ENCODE measurements at places on chromosomes 2 and 18.

- DNase-seq: no peak
Measured at GRCh38 chr2:10918661-10919409, 7.1 kb downstream of the KCNF1 start.

- DNase-seq: no peak
Measured at GRCh38 chr18:79258447-79258846, 137.3 kb upstream of the NFATC1 start.

- no peak for DNase-seq
Measured at GRCh38 chr18:60266558-60266957, 106.0 kb downstream of the MC4R start.

GRCh38 chr2:224630659-224631550 is 45.7 kb upstream of the CUL3 start:
- DNase-seq: no peak

GRCh38 chr2:223232896-223233295 is 180.9 kb downstream of the KCNE4 start:
- DNase-seq: no peak

- no peak for DNase-seq
Measured at GRCh38 chr2:150640039-150640438, 152.6 kb upstream of the RND3 start.

DNA sequence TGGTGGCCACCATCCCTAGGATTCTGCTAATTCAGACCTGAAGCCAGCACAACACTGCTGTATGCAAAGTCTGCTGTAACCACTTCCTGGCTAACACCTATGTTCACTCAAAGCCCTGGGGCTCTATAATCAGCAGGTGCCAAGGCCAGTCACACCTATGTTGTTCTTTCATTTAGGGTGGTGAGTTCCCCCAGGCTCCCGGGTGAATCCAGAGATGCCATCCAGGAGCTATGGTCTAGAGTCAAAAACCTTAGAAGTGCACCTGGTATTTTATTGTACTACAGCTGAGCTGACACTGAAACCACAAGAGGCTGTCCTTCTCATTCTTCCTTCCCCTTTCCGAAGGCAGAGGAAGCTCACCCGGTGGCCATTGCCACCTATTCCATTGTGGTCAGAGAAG is 46.2 kb upstream of the CCDC141 start:
- DNase-seq: no peak

DNA sequence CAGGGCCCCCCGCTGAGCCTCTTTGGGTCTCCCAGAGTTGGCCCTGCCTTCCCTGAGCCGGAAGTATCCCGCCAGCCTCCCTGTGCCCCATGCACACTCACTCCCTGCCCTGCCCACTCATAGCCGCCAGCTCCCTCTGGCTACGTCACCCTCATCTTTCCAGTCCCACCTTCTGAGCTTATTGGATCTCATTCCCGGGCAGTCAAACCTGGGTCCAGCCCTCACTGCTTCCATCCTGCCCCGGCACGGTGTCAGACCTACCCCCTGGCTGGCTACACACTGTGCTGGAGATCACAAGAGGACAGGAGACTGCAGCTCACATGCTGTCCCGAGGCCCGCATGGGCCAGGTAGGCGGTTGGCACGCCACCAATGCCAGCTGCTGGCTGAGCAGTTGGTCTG is 147.2 kb downstream of the ASB1 start:
- no peak for DNase-seq

DNA sequence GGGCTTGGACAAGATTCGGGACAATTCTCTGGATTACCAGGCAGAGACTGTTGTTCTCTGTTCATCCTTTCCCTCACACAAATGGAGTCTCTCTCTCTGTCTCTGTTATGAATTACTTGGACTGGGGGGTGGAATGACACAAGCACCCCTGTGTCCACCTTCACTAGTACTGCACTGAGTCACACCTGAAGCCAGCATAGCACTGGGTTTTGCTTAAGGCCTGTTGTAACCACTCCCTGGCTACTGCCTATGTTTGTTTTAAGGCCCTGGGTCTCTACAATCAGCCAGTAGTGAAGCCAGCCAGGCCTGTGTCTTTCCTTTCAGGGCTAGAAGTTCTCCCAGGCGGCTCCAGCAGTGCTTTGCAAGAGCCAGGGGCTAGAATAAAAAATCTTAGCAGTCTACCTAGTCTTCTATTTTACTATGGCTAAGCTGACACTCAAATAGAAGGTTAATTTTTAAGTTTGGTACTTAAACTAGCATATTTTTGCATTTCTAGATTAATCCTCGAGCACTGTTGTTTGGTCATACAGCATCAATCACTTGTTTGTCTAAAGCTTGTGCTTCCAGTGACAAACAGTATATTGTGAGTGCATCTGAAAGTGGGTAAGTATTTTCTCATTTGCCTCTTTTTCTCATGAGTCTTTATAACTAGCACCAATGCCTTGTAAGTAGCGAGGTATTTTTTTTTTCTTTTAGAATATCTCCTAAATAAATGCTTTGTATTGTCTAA is 27.8 kb downstream of the WDR7 start:
- DNase-seq: no peak

DNA sequence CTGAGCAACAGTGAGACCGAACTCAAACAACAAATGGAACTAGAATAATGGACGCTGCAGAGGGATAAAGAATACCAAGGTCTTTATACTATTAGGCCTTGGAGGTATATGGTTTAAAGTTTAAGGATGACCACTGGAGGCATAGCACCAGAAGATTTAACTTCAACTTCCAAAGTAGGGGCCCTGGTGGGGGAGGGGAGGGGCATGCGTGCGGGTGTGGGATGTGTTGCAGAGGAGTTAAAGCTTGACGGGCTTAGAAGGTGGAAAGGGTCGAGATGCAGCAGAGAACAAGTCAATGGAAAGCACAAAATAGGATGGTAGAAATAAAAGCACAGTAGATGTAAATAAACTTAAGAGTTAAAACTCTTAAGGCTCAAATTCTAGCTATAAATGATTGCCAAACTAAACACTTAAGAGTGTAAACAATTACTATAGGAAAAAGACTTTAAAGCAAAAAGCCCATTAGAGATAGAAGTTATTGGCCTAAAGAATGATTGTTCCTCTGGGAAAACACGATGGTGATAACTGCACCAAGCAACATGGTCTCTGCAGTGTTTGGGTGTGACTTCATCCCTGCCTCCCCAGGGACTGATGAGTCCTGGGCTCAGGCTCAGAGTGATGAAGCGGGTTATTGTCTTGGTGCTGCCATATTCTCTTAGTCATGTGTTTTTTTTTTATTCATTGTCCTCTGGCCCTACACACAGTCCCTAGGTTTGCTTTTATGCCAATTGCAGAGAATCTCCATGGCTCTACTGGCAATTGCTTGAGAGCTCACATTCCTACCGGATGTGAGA is 13.0 kb downstream of the RRM2 start:
- DNase-seq: no peak

GRCh38 chr2:186129767-186130581 is 356.1 kb upstream of the ZC3H15 start:
- no peak for DNase-seq

DNA sequence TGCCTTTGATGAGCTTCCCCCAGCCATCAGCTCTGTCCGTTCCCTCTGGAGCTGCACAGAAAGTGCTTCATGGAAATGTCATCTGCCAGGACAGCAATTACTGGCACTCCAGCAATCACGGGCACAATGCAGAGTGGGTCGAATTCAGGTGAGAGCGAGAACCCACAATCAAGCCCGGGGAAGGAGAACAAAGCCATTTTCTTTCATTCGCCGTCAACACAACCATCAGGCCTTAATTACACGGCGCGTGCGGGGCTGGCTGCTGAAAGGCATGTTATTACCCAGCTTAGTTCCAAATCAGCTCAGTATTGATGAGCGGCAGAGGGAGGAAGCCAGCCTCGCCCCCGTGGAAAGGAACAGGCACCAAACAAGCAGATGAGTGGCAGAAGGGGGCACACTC is 143.9 kb downstream of the MYT1L start:
- DNase-seq: no peak

DNA sequence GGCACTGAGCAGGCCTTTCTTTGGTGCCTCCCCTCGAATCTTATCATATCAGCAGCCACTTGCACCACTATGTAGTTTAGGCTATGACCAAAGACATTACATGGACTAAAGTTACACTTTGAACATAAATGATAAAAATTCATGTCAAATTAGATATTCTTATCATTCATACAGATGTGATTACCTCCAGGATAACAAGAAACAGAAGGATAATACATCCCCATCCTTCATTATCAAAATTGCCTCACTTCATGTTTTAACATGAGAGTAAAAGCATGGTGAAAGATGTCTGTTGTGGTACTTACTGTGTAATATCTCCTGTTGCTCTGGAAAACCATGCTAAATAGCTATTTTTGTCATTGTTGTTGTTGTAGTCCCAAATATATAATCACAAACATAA is 230.8 kb upstream of the RND3 start:
- DNase-seq: no peak

DNA sequence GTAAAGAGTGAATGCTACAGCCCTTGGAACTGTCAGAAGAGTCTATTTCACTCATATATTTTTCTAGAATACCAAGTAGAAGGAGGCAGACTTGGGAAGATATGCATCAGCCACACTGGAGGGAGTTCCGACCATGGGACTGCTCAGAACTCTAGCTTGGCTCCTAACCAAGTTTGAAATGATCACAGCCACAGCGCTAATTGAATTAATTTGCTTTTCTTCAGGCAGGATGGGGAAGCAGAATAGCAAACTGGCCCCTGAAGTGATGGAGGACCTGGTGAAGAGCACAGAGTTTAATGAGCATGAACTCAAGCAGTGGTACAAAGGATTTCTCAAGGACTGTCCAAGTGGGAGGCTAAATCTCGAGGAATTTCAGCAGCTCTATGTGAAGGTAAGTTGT is 51.4 kb downstream of the VSNL1 start:
- DNase-seq: no peak

- DNase-seq: no peak
Measured at GRCh38 chr2:230602562-230603230, 109.9 kb upstream of the CAB39 start.

- no peak for DNase-seq
Measured at GRCh38 chr2:162747021-162747420, 91.5 kb downstream of the KCNH7 start.

DNA sequence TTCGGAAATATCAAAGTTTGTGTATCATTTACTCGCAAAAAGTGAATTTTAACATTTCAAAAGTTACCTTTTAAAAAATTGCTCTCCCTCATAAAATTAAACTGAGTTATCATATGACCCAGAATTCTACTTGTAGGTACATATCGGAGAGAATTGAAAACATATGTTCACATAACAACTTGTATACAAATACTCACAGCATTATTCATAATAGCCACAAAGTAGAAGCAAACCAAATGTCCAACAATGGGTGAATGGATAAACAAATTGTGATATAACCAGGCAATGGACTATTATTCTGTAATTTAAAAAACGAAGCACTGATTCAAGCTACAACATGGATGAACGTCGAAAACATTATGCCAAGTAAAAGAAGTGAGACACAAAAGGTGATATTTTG is 412.0 kb upstream of the TCF4 start:
- DNase-seq: no peak

DNA sequence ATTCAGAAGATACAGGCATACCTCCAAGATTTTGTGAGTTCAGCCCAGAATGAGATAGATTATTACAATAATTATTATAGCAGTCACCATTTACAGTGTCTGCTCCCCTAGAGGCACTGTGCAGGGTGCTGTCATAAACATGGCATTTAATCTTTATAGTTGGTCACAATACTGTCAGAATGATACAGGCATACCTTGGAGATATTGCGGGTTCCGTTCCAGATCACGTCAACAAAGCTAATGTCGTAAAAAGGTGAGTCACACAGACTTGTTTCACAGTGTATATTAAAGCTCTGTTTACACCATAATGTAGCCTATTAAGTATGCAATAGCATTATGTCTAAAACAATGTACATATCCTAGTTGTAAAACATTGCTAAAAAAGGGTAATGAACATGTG is 45.6 kb downstream of the ZRANB3 start:
- DNase-seq: no peak

DNA sequence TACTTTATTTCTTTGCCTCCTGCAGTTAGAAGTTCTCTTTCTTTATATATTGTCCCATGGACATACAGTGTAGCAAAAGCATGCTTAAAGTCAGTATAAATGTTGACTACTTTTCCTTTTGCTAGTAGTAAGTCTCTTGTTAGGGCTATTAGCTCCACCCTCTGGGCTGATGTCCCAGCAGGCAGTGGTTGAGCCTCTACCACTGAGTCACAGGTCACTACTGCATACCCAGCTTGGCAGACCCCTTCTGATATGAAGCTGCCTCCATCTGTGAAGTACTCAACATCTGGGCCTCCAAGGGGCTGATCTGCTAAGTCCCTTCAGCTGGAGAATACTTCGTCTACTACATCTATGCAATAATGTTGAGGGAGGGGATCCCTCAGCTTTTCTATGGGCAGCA is 61.0 kb upstream of the SLC35G4 start:
- no peak for DNase-seq

DNA sequence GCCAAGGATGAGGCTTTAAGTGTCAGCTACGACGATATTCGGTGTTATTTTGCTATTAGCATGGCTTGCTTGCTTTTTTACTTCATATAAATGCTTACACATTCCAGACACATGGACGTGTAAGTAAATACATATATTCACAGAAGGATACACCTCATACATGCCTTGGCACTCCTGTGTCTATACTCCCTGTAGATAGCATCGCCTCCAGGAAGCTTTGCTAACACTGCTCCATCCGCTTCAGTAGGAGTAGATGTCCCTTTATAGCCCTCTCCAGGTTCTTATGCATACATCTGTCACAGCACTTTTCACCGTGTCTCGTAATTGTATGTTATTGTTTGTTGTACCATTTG is 27.5 kb upstream of the KCTD1 start:
- DNase-seq: no peak

DNA sequence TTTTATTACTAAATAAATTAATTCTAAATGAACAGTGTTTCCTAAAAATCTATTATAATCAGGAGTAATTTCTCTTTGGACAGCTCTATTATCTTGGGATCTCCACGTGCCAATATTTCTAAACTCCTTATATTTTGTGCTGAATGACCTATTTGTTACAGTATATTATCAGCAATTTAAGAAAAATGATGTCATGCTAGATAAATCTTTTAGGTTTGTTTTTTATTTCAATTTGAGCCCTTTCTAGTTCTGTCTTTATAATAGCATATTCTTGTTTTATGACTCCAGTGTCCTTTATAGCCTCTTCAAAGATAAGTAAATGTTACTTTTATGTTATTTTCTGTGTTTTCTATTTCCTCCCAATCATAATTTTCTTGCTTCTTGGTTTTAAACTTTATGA is 269.2 kb downstream of the CCDC102B start:
- no peak for DNase-seq

DNA sequence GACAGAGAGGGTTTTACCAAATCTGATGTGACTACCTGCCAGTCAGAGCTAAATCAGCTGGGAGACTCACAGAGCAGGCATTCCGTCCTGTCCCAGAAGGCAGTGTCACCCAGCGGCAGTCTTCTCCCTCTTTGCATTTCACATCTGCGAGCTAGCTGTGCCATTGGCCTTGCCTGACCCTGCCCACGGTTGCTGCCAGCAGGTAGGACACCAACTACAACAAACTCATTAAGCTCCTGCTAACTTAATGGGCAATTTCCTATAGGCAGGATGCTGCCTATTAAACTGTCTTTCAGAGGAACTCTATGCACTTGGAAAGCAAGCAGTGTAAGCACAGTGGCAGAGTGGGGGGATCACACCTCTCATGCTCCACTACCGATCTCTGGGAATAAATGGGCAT is 116.4 kb upstream of the CAPN13 start:
- DNase-seq: no peak
